ENCODE measurements at places on chromosomes 5 and 9.

DNA sequence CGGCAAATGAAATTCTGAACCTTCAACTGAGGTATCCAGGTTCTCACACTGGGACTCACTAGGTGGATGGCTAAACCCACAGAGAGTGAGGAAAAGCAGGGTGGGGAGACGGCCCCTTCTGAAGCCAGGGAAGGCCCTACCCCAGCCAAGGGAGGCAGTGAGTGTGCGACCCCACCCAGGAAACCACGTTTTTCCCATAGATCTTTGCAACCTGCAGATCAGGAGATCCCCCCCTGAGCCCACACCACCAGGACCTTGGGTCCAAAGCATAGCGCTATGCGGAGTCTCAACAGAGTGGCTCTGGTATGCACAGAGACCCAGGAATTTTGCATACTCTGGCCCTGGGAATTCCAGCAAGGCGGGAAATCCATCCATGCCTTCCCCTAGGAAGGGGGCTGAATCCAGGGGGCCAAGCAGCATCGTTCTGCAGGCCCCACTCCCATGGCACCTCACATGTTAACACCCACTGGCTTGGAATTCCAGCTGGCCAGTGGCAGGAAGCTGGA lies 19.9 kb downstream of the DTWD2 start:
- DNase-seq, result no peak

DNA sequence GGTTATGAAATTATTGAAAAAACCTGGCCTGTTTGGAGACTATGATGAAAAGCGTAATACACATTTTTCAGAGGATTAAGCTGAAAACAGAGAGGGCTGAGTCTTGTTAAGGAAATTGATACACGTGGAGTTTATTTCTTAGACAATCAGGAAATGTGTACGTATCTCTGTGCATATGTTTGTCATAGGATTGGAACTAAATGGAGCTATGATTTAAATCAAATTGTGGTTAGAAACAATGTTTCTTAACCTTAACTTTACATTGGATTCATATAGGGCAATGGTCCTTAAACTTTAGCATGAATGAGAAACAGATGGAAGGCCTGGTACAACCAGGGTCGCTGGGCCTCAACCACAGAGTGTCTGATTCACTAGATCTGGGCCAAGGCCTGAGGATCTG lies 451.6 kb downstream of the CDH18 start:
- DNase-seq, result no peak

GRCh38 chr5:172713809-172714490 lies 57.0 kb downstream of the DUSP1 start:
- DNase-seq, result no peak

DNA sequence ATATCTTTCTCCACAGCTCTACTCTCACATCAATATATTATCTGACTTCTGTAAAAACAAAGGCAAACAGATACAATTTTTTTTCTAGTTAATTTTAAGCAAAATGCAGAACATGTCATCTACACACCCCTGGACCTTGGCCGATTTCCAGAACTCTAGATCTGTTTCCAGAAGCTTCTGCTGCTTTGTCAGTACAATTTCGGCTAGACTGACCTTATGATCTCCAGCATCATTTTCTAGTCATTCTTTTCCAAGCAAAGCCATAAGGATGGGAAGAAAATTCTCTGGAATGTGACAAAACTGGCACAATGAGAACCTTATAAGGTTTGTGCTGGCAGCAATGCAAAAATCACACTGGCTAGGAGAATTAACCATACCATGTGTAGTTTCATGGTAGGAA lies 132.8 kb upstream of the MPDZ start:
- DNase-seq, result no peak

GRCh38 chr9:4117835-4118610 lies 181.8 kb downstream of the GLIS3 start:
- peak; percentile 7 for DNase-seq

DNA sequence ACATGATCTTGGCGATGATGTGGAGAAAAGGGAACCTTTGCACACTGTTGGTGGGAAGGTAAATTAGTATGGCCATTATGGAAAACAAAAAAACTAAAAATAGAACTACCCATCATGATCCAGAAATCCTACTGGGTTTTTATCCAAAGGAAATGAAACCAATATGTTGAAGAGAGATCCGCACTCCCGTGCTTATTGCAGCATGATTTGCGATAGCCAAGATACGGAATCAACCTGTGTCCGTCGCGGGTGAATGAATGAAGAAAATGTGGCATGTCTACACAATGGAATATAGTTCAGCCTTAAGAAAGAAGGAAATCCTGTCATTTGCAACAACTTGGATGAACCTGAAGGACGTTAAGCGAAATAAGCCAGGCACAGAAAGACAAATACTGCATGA lies 84.5 kb downstream of the TTLL11 start:
- no peak for DNase-seq
